Stimulated activated CD4-positive, alpha-beta T cell treated with anti-CD3 and anti-CD28 coated beads, Interleukin-12 subunit alpha, Interleukin-12 subunit beta, amount 100 ng/mL, for 24 hours (primary cell): ENCODE measurements at places on chromosomes 12 and 14.

GRCh38 chr12:94427501-94428381, 31.9 kb downstream of the CEP83 start:
- no peak for DNase-seq

DNA sequence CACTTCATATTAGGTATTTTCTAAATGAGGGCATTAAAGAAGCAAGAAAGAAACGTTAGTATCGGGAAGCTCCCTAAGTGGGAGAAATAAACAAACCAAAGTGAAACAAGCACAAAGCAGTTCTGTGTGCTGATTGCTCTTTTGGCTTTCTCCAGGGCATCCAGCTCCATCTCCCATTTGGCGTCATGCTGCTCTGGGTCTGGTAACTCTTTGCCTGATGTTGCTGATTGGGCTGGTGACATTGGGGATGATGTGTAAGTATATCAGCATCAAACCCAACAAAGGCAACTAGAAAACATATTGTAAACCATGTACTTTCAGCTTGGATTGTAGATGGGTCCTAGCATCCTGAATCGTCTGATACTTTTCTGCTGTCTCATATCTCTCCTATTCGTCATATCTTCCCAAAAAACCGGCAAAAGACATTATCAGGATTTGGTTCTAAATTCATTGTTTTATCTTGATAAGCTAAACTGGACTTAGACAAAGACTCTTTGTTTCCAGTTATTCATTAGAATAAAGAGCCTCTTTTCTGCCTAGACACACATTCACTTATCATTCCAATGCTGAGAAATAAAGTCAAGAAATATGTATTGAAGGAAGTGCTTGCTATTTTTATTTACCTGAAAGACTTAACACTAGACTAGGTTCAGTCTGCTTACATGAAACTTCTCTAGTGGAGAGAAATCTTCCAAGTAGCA, 2.4 kb downstream of the CLEC12B start:
- DNase-seq = no peak

DNA sequence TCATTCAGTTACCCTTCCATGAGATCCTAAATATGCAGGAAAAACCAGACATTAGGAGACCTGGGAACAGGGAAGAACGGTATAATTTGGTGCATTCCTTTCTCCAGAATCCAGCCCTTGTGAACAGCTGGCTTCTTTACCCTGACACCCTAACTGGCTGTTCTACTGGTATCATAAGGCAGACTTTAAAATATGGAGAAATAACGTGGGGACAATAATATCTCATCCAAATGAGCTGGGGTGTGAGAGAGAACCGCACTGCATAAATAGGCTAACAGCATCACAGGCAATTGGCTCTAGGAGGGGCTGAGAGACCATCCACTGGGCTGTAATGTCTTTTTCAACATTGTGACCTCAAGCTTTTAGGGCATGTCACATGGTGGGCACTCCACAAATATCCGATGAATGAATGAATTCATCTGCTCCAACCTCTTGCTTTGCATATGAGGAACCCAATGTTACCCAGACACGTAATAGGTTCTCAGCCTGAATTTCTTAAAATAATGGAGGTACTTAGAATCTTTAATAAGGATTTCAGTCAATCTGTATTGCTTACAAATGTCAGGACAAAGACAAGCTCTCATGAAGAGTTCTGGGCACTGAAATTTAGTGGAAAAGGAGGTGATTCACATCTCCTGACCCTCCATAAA, 157.9 kb downstream of the SAMD4A start:
- DNase-seq = no peak

GRCh38 chr14:75522224-75522982, at the start of gene BATF:
Gene BATF, plus strand, starts transcription at chr14:75522469. Its CDS starts 214 bp downstream, at chr14:75522683.
- DNase-seq = peak; percentile 62

DNA sequence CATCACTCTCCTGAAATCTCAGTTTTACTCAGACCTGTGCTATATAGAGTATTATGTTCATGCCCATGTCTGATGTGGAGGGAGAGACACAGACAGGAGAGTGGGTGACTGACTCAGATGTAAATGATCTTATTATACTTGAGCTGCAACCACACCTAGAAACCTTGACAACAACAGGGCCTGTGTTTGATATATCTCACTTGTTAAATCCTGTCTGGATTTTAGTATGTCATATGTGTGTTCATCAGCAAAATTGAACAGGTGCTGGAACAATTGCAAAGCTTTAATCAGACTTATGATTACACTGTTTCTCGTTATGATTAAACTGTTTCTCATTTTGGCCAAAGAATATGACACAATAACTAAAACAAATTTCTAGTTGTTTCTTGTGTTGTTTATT, 37.7 kb downstream of the DIP2B start:
- DNase-seq = no peak
